ENCODE measurements at places on chromosomes 4 and X.
A peak's percentile ranks its signal among the peaks of the same experiment; 100 is the strongest.

- DNase-seq: no peak
Observed at GRCh38 chr4:608236-608635, 17.1 kb upstream of the PDE6B start.

GRCh38 chr4:111806331-111806730 lies 338.9 kb upstream of the FAM241A start:
- peak; percentile 8 for DNase-seq

DNA sequence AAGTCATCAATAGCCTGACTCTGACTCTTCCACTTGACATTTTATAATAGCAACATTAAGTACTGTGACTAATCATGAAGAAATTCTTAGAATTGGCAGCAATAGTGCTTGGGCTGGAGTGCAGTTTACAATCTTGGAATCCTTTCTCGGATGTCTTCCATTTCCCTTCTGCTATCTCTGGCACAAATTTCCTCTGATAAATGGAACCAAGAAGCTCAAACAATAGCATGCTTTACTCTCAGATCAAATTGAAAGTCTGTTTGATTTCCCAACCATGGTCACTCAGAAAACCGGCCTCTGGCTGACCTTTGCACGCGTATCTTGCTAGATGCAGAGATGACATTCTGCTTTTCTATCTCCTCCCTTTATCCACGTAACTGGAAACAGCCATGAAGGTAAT lies 99.0 kb upstream of the SPANXC start:
- DNase-seq: no peak

DNA sequence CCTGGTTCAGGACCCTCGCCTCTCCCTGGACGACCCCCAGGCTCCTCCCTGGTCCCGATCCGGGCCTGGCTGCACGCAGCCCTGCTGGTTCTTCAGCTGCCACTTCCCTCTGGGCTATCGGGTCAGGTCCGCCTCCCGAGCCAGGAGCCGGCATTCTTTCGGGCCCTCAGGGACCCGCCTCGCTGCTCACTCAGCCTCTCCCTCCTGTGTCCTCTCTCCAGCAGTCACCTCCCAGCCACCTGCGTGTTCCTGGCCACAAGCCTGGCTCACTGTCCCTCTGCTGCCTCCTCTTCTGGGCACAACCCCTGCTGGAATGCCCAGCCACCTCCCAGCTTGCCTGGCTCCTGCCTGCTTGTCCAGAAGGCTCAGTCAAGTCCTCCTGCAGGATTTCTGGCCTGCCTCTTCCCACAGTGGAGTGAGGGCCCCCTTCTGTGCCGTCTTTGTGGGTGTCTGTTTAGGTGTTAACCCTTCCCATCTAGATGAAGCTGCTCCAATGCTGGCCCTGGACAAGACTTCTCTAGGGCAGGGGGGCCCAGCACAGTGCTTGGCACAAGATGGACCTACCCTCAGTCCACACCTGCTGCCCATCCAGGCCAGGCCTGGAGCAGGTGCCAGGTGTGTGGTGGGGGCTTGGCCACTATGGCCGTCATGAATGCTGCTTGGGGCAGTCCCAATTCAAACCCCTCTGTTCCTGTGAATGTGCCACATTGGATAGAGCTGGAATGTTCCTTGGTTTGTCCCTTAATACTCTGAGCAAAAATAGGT lies 2.2 kb downstream of the WFS1 start:
- DNase-seq: no peak

- DNase-seq: no peak
Observed at GRCh38 chr4:182380771-182381181, 137.6 kb downstream of the TENM3 start.

Data from NB4 (cell line).